ENCODE measurements at places on chromosomes 6 and 20.

DNA sequence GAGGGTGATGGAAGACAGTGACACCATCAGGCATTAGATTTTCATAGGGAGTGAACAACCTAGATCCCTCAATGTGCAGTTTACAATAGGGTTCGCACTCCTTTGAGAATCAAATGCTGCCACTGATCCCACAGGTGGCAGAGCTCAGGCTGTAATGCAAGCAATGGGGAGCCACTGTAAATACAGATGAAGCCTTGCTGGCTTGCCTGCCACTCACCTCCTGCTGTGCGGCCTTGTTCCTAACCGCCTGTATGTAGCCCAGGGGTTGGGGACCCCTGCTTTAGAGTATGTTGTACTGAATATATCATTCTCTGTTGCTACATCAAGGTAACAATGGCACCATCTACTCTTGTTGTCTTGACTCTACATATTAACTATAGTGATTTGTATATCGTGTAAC lies 37.1 kb downstream of the TPD52L1 start:
- DNase-seq: no peak

DNA sequence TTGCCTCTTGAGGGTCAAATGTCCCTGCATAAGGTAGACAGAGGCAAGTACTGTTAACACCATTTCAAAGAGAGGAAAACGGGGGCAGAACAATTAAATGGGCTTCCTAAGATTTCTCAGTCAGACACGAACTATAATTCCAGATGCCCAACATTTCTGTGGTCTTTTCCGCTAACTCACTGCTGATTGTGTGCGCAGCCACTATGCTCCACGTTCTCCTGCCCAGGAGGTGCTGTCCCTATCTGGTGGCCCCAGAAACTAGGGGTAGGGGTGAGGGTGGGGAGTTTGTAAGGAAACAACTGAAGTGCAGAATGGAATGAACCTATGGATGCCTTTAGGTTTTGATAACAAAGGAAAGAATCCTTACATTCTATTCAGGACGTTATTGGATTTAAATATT lies 86.1 kb upstream of the BACH2 start:
- DNase-seq: no peak

DNA sequence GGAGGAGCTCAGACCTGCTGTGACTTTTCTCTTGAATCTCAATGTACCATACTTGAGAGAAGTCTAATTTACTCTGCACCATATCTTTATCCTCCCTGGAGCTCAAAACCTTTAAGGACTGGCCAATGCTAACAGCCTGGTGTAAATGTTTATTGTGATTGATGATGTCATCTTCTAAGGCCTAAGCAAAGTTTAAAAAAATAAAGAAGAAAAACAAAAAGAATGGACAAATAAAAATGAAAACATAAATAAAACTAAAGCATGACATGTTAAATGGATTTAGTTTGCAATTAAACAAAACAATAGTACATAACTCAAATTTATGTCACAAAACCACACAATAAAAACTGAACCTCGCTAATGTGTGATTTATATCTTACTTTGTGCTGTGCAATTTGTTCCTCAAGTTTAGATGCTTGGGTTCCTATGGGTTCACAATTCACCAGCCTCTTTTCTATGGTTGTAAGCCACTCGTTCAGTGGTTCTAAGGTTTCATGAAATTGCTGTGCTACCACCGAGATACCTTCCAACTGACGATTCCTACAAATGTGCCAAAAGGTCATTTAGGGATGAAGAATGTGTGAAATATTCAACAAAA lies 113.0 kb downstream of the DST start:
- peak; percentile 49 for DNase-seq

DNA sequence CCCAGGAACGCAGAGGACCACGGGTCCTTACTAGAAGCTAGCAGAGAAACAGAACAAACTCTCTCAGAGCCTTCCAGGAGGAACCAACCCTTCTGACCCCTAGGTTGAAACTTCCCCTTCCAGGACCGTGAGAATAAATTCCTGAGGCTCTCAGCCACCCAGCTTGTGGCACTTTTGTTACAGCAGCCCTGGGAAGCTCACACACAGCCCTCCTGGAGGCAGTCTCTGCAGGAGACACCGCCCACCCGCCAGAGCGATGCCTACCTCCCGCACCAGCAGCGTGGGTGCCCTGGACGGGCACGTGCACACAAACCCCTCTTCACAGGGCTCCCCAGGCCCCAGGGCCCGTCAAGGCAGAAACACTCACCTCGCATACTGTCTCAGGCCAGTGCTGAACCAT lies 4.2 kb downstream of the RNASET2 start:
- DNase-seq: no peak

DNA sequence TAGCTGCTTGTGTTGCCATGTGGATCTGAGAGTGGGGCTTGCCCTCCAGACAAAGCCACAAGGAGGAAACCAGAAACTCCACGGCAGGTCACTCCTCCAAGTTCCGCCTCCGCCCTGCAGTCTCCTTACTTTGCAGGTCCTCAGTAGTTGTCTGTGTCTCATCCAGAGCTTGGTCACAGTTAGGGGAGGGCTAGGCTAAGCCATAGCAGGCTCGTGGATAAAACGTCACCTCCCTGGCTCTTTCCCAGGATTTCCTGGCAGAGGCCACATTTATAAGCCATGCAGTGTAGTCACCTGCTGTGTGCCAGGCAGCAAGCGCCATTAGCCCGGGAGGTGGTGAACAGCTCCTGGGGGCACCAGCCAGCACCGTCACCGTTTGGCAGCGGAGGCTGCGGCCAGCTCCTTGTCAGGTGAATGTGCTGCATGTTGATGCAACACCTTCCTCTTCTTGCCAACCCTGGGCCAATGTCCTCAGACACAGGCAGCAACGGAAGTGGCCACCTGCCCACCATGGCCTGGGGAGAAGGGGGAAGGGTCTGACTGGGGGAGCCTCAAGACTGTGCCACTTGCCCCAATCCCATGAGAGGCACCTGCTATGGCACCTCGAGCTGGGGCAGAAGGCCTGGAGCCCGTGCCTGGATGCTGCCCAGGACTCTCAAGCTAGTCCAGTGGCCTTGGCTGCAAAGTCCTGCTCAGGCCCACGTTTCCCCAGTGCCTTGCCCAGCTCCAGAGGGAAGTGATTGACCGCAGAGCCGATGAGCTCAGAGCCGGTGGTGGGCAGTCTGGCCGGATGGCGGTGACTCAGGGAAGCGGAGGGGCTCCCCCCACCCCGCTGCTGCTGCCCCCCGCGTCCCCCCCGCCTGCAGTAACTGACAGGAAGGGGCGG lies 39.0 kb upstream of the SLCO4A1 start:
- no peak for DNase-seq

- DNase-seq: no peak
Observed at GRCh38 chr6:4287811-4288244, 152.5 kb upstream of the ECI2 start.

Data from fibroblast of skin of back (primary cell).